Memory B cell (primary cell): ENCODE measurements at places on chromosomes 11 and 22.

DNA sequence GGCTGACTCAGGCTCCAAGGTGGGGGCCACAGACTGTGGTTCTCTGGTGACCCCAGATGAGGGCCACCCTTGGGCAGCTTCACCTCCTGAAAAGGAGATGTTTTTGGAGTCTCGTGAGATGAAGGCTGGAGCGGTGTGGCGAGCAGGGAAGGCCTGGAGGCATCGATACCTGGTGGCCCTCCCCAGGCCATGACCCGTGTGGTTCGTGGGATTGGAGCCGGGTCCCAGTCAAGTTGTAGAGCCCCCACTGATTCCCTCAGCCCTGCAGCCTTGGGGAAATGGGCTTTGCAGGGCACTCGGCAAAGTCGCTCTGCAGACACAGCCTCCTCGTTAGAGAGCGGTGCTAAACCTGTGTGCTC lies 1083.4 kb downstream of the BRD1 start:
- DNase-seq, result no peak

- no peak for DNase-seq
Observed at GRCh38 chr11:117552626-117553025, 225.0 kb downstream of the CEP164 start.

GRCh38 chr11:96538622-96539021 lies 148.8 kb downstream of the JRKL start:
- DNase-seq, result no peak

- no peak for DNase-seq
Observed at GRCh38 chr22:29342177-29342576, 26.7 kb upstream of the RASL10A start.
